ENCODE measurements at places on chromosomes 2 and 18.

DNA sequence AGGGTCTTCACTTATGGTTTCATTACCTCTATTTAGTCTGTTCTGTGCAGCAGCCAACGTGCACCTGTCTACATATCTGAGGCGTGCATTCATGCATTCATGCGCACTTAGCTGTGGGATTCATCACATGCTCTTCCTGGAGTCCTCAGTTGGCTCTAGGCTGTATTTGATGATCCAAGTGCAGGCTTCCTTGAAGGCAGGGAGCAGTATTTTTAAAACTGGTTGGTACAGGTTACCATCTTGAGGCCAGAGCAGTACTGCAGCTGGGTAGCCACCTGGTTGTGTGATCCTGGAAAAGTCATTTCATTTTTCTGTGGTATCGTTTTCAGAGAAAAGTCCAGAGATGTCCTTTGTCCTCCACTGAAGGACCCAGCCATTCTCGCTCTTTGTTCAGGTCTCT is 109.8 kb downstream of the EN1 start:
- DNase-seq, result no peak

- DNase-seq, result no peak
These were observed 29.9 kb downstream of the PELI1 start for GRCh38 chr2:64114063-64114911.

GRCh38 chr18:50199921-50200320 is 5.0 kb upstream of the MYO5B start:
- no peak for DNase-seq

DNA sequence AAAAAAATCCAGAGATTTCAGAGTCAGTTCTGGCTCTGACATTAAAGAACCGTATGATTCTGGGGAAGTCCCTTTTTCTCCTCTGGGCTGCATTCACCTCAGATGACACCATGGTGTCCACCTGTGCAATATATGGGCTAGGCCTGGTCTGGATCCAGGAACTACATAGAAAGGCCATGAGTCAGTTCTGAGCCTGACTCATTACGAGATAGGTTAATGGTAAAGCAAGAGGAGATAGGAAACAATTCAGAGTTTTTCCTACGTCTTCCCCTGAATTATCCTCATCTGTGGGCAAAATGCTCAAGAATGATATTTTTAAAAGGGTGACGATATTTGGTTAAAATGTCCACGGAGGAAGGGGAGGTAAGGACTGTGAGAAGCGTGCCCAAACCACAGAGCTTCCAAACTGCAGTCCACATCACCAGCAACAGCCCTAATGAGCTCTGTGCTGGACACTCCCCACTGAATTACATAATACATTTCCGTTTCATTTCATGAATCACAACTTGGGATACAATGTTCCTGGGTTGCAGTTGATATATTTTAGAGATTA is 180.1 kb upstream of the OSR1 start:
- DNase-seq, result no peak

DNA sequence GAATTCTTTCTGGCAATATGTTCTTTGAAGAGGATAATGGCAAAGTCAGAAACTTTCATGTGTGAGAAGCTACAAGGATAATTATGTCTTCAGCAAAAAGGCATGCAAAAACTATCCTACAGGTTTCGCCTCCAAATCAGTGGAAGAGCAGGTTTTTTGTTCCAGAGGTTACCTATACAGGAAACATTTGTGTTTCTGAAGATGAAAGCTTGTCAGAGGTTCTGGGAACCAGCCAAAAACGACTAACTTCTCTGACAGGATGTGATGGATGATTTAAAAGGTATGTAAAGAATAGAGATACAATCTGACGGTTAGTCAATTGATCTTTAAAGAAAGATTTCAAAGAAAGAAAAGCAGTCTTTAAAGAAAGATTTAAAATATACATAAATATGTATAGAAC is 37.6 kb downstream of the RND3 start:
- DNase-seq, result no peak

DNA sequence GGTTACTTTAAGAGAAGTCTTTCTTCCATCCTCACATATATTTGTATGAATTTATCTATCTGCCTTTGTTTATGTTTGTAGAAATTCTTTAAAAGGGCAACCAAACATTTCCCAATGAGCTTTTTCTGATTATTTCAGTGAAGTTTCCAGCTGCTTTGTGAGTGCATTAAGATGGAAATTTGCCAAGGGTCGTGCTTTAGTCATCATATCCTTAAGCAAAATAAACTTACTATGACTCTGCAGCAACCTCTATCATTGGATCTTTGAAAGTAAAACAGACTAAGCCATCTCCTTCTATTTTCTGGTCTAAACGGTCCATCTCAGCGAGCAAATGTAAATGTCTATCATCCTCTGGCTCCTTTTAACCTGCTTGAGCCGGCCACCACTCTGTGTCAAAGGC is 489.3 kb downstream of the SOX11 start:
- DNase-seq, result no peak

DNA sequence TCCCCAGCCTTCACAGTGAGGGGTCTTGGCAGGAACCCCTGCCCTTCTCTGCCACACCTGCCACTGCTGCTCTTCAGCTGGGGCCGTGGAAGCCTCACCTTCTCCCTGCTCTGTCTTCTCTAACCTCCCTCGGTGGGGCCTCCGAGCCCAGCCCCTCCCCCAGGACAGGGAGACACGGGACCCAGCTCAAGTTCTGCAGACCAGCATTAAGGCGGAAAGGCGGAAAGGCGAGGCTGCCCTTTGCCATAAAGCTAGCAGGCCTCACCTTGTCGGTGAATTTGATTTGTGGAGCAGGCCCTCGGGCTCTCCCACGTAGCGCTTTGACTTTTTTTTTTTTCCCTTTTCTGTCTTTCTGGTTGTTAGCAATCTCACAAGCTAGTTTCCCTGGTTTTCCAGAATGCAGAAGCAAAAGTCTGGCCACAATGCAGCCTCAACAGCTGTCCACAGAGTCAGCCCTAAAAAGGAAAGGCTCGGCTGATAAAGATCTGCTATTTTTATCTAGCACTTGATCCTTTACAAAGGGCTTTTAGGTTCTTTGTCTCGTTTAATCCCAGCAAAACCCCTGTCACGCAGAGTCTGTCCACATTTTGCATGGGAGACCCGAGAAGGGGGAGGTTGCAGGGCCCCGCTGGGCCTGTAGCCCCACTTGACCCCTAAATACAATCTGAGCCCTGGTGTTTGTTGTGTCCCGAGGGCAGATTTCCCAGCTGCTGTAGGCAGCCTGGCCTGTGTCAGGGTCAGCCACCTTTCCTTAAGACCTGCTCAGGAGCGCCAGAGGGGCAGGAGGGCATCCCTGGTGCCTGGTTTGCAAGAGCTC is 6.0 kb downstream of the ITM2C start:
- DNase-seq, result no peak

DNA sequence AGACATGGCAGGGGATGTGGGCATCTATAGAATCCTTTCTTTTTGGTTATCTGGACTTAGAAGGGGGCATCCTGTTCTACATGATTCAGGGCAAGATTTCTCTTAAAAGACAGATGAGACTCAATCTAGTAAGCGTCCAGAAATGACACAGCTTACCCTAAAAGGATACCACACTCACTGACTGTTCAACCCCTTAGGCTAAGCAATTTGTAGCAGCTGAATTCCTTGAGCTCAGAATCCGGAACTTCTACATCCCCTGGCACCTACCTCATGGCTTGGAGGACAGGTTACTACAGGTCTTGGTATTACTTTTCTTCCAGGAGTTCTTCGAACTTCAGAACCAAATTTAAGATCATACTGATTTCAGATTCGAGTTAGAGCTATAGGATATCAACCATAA is 138.4 kb downstream of the LAMA3 start:
- DNase-seq, result peak; percentile 60

DNA sequence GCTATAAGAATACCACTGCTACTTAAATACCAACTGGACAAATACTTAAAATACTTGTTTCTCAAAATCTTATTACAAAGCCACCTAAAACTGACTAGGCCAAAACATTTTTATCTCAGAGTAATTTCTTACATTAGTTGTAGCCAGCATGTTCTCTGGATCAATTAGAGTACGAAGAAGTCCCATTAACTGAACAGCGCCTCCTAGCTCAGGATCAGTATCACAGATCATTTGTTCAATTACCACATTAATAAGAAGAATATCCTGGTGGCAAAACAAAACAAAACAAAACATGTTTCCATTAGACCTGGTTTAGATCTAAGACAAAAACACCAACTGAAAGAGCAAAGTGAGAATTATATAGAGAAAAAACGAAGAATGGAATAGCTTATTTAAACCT is 36.0 kb downstream of the PPP4R3B start:
- DNase-seq, result no peak

- no peak for DNase-seq
These were observed 33.7 kb upstream of the KYNU start for GRCh38 chr2:142843731-142844130.

DNA sequence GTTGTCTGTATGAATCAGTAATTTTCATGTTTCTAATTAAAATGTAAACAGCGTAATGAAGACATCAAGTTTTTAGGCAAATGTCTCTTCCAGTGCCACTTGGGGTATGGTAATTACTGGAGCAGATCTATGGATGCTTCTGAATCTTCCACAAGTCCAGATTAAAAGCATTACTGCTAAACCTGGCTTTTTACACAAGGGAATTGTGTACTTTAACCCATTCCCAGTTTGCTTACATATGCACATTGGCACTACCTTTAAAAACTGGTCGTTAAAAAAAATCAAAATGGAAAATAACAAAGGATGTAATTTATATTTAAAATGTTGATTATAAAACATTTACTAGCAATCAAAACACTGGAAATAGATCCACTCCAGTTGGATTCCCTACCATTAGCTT is 19.7 kb downstream of the FIGN start:
- no peak for DNase-seq

- no peak for DNase-seq
These were observed 229.3 kb downstream of the RAB3GAP1 start for GRCh38 chr2:135281379-135281778.

DNA sequence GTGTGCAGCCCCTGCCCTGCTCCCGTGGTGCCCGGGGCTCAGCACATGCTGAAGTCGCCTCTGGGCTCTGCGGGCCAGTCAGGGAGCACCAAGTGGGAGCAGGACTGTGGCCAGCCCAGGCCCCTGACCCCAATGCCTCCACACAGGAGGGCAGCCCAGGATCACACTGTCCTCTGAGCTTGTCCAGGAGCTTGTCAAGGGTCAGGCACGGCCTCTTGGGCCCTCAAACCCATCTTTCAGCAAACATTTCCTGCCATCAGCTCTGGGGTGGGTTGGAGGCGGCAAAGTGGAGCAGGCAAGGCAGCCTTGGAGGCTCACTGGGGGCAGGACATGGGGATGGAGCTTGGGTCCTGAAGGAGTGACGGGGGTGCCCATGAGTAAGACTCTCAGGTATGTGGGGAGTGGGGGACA is 10.3 kb downstream of the SNED1 start:
- peak; percentile 3 for DNase-seq

DNA sequence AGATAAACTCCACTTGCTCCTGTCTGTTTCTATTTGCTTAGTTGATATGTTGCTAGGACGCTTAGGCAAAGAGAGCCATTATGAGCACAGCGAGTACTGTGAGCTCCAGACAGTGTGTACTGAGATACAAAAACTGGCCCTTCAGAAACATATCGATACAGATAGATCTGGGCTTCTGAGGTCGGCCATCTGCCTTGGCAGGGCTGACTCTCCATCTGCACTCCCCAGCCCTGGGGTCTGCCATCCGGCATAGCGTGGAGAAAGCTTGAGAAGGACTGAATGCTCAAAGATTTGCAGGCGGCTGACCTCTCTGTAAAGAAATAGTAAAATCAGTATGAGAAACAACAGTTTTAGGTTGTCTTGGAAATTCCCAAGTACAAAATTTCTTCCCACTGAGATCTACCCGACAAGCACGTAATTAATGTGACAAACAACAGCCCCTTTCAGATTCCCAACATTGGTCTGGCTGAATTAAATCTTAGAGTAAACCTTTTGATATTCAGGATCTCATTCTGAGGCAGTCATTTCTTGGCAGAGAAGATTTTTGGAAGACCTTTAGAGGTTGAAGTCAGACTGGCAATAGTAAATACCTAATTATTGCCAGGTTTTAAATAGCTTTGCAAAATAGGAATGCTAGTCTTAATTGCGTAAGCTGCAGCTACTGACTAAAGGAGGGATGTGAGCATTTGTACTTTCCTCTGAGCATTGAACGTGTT is 127.4 kb downstream of the CHST9 start:
- DNase-seq, result peak; percentile 52

DNA sequence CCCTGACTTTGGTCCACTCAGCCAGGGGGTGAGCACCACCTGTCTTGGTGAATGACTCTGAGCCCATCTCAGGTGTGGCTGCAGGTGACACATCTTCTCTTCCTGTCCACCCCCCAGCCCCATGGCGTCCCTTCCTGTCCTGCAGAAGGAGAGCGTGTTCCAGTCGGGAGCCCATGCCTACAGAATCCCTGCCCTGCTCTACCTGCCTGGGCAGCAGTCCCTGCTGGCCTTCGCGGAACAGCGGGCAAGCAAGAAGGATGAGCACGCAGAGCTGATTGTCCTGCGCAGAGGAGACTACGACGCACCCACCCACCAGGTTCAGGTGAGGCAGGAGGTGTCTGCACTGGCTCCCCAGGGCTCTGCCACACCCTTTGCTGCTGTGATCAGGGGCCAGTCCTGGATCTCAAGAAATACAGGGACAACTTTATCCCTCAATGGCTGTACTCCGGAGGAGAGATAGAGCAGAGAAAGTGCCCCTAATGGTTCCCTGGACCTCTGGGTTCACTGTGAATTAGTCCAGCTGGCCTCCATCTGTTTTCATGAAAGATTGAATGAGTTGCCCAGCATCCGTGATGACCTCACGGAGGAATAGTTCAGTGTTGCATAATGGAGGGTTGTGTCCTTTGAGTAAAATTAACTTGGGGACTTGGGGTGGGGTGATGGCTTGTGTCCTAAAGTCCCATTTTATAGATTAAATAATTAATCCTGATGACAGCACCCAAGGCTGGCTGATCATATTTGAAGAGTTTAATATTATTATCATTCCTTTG is at the start of gene NEU2:
TSS of gene NEU2 (plus strand) at position 122 of the 770 bp plus-strand sequence. CDS start at position 122, 0 bp downstream.
- DNase-seq, result no peak

GRCh38 chr2:233303252-233303651 is 4.4 kb upstream of the SAG start:
- no peak for DNase-seq

GRCh38 chr2:145157741-145158591 is 638.0 kb upstream of the ZEB2 start:
- DNase-seq, result peak; percentile 6

- DNase-seq, result no peak
These were observed 22.3 kb upstream of the ITM2C start for GRCh38 chr2:230842473-230842872.

DNA sequence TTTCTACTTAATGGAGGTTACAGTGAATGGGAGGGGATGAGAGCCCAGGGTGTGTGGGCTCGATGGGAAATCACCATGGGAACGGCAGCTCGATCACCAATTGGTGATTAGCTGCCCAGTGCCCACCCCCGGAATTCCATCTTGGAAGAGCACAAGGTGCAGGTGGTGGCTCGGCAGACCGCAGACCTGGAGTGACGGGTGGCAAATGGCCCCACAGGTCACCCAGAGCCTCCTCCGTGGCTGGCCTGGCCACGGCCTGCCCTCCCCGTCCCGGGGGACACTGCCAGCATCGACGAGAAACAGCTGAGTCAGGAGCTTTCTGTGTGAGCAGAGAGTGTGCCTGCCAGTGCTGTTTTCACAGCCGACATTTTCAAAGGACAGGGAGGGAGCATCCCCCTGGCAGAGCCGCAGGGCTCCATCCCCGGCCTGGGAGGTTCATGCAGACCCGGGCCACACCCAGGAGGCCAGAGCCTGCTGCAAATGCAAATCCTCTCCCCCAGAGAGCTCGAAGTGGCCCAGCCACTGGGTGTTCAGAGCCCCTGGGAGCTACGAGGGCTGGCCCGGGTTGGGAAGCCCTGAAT is 176.4 kb upstream of the MYT1L start:
- no peak for DNase-seq

GRCh38 chr2:199603721-199604291 is 146.1 kb upstream of the SATB2 start:
- no peak for DNase-seq

- no peak for DNase-seq
These were observed 47.1 kb downstream of the ZNF532 start for GRCh38 chr18:58911766-58912165.

Data from prostate gland (tissue), 2 donors.